Right cardiac atrium (tissue), 5 donors: ENCODE measurements at places on chromosomes 6 and 20. TPM values are rescaled to one million over a fixed set of nuclear protein-coding genes. Genes with fewer than 3 reads are reported as not detected.
A peak's percentile ranks its signal among the peaks of the same experiment; 100 is the strongest.

HTR1E gene
- polyA plus RNA-seq = not detected

KCNQ2 gene
- polyA plus RNA-seq = under 0.01 TPM

NKAIN2 gene
- polyA plus RNA-seq = 1.5 TPM

BEND3 gene
- 0.36 TPM for polyA plus RNA-seq

LINC00237 gene
- not detected for polyA plus RNA-seq

DNA sequence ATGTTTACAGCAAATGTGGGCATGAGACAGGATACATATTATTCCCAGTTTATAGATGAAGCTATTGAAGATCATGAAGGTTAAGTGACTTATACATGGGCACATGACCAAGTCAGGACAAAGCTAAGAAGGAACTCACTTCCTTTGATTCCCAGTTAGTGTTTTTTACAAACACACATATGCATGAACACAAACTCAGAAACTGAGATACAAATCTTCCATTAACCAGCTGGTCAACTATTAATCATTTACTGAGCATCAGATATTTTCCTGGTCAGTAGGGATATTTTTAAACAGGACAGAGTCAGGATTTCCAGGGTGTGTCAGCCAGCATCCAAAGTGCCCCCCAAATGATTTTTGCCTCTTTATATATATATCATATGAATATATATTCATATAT, 222.2 kb downstream of the OGFRL1 start:
- DNase-seq = no peak

- no peak for DNase-seq
These were observed 95.9 kb downstream of the SAMD5 start for GRCh38 chr6:147604373-147604772.

EPM2A gene
- 13.7 TPM for polyA plus RNA-seq

ZNF341 gene
- 2.0 TPM for polyA plus RNA-seq

ZNF451 gene
- 11.0 TPM for polyA plus RNA-seq

DNA sequence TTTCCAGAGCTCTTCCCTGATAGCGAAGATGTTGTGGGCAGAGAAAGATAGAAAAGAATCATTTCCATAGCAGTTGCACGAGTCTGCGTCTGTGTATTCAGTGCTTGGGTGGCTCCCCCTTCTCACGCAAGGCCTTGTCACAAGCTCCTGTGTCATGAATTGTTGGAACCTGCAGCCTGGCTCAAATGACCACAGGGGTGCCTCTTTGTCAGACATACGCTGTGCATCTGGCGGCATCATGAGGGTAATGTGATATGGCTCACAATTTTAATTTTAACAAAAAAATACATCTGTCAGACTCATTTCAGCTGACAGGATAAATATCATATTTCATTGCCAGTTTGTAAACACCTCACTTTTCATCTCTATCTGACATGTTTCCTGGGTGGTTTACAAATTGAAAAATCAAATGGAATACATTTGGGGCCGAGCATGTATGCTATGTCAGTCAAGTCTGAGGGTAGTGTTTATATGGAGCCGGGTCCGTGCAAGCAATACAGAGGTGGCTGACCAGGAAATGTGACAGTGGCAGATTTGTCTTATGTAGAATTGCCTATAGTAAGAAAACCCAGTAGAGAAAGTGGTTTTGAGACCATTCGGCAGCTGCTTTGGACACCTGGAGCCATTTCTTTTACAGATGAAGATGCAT, 90.9 kb downstream of the CAP2 start:
- DNase-seq = no peak

GRCh38 chr20:44856442-44856841, 29.1 kb upstream of the YWHAB start:
- DNase-seq = no peak

GNAS-AS1 gene
- polyA plus RNA-seq = 0.32 TPM

DNA sequence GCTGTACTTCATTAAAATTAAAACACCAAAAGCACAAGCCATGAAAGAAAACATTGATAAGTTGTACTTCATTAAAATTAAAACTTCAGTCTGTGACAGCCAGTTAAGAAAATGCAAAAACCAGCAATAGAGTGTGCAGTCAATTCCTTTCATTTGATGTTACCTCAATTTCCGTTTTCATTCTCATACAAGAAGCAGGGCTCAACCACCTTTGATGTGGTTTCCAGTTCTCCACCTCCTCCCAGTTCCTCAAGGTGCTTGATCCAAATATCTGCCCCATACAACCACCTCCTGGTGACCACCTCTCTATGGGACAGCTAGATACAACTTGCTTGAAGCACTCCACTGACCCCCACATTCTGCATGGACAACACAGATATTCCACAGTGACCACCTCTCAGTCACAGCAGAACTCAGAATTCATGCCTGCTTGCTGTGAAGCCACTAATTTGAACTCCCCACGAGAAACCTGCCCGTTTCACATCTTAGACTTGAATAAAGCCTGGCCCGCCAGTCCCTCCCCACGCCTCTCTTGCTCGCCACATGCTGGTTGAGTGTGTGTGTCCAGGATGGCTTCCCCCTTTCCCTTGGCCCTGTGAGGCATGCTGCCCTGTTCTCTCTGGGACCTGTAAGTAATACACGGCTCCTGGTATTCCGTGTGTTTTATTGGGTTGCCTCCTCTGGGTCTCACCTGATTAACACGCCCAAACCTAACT, 66.1 kb downstream of the FAM50B start:
- DNase-seq = no peak

GRCh38 chr6:166440729-166441128, 58.0 kb upstream of the MPC1 start:
- no peak for DNase-seq

- DNase-seq = peak; percentile 50
These were observed 73.0 kb downstream of the SLX4IP start for GRCh38 chr20:10508060-10508459.

DNA sequence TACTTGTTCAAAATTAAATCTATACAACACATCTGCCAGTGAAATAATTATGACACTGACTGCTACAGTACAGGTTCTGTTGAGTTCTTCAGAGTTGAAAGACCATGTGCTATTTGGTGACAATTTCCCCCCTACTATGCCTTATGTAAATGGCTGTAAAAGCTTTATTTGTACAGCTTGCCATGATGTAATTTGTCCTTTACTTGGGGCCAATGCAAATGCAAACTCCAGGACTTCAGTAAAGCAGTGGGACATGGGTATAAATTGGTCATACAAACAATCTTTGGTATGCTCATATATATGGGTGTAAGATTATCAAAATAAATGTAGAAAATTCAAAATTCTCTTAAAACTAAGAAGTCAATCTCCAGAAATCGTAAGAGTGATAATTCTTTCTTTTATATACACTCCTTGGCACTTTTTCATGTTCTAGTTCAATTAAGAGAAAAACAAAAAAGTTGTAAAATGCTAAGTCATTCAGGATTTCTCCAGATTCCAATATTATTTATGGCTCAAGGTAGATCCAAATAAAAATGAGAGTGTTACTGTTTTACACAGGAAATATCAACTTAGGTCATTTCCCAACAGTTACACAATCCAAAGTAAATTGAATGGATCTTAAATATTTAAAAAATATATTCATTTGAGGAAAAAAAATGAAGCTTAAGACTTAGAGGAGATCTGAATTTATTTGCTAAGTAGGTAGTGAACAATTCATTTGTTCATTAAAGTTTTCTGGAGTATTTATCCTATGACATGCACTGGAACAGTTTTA, 1310.5 kb upstream of the CITED2 start:
- no peak for DNase-seq

GRCh38 chr20:38152621-38153221, 12.3 kb downstream of the TGM2 start:
- peak; percentile 97 for DNase-seq

GRCh38 chr6:107665382-107665781, 158.7 kb downstream of the SCML4 start:
- DNase-seq = no peak

SPEF1 gene
- 0.07 TPM for polyA plus RNA-seq

OPRL1 gene
- polyA plus RNA-seq = 0.81 TPM

DNA sequence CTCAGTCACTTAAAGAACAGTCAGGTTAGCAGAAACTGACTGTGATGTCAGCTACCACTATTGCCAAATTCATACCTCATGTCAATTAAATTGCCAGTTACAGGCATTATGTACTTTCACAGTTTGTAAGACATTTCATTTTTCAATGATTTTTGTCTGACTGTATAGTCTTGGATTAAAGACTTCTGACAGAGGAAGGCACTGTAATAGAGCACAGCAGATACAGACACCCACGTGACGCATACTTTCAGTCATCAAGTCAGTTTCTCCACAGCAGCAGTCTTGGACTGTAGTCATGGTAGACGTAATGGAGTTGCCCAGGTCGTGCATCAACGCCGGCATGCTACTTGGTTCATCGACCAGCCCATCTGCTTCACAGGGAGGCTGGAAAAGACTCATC, 29.5 kb upstream of the ELOVL5 start:
- no peak for DNase-seq

MMP24 gene
- polyA plus RNA-seq = 0.27 TPM

DNA sequence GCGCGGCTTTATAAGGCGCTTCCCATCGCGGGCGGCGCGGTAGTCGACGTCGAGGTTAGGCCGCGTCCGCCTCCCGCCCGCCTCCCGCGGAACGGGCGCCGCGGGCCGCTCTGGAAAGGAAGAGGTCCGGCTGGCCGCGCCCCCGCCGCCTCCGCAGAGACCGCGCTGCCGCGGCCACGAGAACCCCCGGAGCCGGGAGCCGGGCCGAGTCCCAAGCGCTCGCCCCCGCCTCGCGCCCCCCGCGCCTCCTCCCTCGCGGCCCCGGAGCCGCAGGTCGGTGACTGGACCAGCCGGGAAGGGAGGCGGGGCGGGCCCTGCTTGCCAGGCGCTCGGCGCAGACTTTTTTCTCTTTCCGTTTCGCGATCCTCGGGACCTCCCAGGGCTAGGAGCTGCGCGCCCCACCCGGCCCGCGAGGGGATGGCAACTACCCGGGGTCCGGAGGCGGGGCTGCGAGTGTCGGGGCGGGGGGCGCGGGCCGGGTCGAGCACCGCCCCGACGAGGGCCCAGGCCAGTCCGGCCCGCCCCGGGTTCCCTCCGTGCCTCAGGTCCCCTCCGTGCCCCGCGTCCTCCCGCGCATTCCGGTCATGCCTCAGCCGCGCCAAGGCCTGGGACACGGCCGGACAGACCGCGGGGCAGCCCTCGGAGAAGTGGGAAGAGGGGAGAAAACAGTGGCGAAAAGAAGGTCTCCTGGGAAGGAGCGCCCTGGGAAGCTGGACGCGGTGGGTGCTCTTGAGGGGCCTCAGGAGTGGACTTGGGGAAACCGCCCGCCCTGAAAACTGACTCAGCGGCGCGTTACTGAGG, 417 bp upstream of the PXDC1 start:
- DNase-seq = peak; percentile 96

CCHCR1 gene
- polyA plus RNA-seq = 9.6 TPM

GRCh38 chr20:34069341-34070078, 42.5 kb downstream of the EIF2S2 start:
- DNase-seq = peak; percentile 48

GRCh38 chr20:1992359-1993110, 1.3 kb downstream of the PDYN start:
- no peak for DNase-seq

DNA sequence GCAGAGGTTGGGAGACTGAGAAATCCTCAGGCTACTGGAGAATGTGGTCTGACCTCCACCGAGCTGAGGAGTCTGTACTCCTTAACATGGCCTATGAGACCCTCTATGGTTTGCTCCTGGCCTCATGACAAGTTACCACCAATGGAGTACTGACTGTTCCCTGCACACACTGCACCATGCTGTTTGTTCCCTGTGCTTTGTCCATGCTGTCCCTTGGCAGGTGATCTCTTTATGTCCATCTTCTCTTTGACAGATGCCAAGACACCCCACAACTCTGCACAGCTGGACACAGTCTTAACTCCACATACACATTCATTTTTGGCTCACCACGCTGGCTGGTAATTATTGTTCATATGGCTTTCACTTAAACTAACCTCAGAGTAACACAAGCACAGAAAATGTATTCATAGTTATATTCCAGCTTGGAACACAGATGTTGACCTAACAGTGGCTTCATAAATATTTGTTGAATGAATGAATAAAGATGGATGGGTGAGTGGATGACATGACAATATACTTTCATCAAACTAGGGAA, 258.0 kb downstream of the ATXN1 start:
- DNase-seq = no peak

MRPS18B gene
- 97.6 TPM for polyA plus RNA-seq

PREX1 gene
- 9.0 TPM for polyA plus RNA-seq

DNA sequence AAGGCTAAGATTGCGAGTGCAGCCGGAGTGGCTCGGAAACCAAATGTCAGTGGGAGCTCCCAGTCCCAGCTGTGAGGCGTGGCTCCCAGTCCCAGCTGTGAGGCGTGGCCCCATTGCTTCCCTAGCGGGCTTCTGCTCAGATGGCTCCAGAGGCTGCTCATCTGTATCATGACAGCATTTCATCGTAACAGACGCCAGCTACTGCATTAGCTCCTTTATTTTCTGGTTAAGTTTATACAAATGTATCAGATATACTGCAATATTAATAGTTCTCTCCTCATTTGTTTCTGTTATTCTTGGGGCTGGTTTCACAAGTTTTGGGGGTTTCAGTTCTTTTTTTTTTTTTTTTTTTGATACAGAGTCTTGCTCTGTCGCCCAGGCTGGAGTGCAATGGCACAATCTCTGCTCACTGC, 34.7 kb upstream of the TBXT start:
- DNase-seq = peak; percentile 71

GRCh38 chr6:69914015-69914485, 47.7 kb downstream of the COL19A1 start:
- DNase-seq = no peak
